Epithelial cell of proximal tubule (primary cell): ENCODE measurements at places on chromosomes 1 and 21. TPM values are rescaled to one million over a fixed set of nuclear protein-coding genes. Genes with fewer than 3 reads are reported as not detected.

DNA sequence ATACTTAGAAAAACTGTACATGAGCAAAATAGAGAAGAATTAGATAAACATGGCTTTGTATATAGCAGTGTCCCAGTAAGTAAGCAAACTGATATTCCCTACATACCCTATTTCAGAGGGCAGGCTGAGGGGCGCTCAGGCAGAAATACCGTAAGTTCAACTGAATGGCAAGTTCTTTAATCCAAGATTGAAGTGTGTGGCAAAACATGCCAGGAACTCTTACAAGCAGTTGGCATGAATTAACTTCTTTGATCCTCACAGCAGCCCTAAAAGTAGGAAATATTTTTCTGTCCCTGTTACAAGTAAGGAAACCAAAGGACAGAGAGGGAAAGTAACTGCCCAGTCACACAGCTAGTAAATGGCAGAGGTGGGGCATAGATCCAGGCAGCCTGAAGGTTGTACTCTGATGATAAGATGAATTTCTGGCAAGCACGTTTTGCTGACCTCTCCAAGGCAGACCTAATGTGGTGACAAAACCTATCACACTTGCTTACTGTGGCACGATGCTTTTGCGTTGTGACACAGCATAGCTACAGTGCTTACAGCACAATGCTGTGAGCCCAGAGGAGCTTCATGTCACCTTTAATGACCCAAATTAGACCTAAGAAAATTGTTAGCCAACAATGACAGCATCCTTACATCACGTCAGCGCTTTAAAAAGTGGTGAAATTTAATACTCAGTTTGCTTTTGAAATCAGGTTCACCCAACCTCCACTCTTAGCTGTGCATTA, 35.0 kb upstream of the THEM4 start:
- no peak for DNase-seq

- DNase-seq, result no peak
Measured at GRCh38 chr1:173491508-173491907, 14.4 kb downstream of the PRDX6 start.

- DNase-seq, result no peak
Measured at GRCh38 chr1:110341146-110341871, 2.1 kb downstream of the RBM15 start.

DNA sequence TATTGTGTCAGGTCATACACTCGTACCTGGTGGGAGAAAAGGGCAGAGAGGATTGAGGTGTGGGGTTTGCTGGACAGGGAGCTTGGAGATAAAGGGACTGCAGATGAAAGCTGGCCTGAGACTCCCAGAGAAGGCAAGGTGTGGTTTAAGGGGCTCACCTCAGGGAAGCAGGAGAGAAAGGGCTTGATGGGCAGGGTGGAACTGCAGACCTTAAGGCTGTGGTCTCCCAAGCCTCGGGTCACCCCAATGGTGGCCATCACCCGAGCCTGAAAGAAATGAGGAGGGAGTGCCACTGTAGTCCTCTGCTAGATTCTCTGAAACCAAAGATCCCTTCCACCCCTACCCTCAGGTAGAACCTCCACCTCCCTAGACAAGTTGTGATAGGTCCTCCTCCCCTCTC, 3.7 kb upstream of the RHOC start:
- no peak for DNase-seq

DNA sequence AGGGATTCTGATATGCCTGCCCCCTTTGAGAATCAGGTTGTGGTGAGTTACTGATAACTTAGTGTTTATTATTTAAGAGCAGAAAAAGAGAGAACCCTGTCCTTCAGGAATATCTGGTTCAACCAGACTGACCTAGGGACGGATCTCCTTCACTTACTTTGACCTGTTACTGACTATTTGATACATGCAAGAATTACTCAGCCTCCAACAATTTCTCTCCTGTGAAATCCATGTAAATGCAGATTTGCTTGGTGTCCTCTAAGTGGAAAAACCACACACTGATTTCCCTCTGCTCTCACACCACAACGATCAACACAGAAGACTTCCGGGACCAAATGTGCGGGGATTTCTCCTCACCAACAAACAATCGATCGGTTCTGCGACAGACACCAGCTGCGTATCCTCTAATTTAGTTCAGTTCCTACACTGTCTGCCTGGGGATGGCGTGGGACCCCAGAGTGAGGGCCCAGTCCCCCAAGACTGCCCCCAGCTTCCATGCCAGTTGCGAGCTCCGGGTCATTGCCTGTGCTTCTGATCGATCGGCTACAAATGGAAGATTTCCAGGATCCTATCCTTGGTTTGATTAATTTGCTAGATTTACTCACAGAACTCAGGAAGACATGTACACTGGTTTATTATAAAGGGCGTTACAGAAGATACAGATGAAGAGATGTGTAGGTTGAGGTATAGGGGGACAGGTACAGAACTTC, 51.7 kb downstream of the BACE2 start:
- no peak for DNase-seq

GRCh38 chr21:26982767-26983166, 15.9 kb upstream of the ADAMTS5 start:
- DNase-seq, result peak; percentile 56

DNA sequence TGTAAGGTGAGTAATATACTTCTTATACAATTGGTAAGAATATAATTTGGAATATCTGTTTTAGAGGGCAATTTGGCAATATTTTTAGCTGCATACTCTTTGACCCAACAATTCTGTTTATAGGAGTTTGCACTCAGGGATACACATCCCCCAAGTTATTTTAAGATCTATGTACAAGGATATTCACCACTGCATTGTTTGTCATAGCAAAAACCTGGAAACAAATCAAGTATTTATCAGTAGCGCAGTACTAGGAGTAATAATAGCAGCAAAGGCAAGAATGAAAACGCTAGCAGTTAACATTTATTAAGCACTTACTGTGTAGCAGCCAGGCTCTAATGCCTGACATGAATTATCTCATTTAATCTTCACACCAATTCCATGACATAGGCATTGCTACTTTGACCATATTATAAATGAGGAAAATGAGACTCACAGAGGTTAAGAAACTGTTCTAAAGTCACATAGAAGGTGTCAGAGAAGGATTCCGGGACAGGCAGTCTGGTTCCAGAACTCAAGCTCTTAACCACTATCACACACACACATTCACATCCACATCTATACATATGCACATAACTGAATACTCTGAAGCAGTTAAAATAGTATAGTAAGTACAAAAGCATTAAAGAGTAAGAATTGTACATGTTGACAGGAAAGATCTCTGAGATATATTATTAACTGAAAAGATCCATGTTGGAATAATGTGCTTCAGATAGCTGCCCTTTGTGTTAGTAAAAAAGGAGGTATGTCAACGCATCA, 30.6 kb downstream of the PHC2 start:
- DNase-seq, result no peak

GRCh38 chr1:3992103-3992556, 92.1 kb upstream of the C1orf174 start:
- no peak for DNase-seq

DNA sequence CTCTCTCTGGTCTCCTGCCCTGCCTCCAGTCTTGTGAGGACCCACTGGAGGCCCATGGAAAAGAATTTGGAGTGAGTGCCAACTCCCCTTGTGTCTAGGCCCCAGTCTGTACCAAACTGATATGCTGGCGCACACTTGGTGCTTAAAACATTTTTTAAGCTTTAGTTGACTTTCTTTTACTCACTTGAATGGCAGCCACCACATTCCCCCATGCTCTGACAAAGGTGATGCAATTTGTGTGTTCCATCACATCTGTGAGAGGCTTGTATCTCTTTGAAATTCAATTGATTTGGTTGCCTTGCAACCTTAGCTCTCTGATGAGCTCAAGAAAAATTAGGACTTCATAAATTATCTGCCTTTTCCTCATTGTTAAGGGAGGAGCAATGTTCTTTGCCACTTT, 30.5 kb upstream of the WDTC1 start:
- DNase-seq, result no peak

DNA sequence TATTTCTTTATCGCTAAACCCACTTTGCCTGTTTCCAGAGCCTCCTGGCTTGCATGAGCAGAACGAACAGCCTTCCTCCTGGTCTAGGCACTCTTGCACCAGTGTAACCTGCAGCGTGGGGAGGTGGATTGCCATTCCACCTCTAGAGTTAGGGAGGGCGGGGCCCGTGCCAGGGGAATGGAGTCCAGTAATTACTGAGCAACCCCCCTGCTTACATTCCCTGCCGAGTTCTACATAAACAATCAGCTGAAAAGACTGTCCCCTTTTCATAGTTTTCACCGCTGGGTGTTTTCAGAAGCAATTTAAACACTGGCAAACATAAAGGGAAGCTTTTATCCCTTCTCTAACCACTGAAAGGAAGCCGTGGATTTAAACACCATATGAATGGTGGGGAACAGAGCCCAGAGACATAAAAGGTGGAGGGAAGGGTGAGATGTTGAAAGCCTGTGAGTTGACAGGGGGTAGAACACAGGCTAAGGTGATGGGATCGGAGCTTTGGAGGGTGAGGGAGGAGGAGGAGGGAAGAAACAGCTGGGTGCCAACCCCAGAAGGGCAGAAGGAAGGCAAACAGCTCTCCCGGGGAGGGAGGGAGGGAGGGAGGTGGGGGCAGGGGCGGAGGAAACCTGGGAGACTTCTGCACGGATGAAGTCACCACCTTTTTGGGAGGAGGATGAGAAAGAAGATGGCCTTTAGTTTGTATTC, 68.0 kb upstream of the WDR26 start:
- no peak for DNase-seq

- no peak for DNase-seq
Measured at GRCh38 chr1:43981135-43981491, 2.1 kb downstream of the B4GALT2 start.

GRCh38 chr21:41703857-41704501, 62.9 kb downstream of the RIPK4 start:
- no peak for DNase-seq

DNA sequence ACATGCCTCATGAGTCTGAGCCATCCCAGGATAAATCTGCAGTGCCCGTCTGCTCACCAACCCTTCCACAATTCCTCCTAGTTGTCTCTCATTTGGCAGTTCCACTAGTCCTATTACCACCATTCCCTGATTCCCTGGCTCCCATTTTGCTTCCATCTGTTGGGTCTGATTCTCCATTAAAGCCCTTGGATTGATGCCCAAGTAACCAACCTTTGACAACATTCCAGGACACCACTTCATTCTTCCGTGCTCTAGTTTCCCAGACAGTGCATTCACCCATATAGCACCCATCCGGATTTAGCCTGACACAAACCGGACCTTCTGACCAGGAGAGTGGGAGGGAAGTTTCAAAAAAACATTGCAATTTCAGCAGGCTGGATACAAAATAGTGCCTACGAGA, 189.4 kb upstream of the PALMD start:
- DNase-seq, result peak; percentile 63

DNA sequence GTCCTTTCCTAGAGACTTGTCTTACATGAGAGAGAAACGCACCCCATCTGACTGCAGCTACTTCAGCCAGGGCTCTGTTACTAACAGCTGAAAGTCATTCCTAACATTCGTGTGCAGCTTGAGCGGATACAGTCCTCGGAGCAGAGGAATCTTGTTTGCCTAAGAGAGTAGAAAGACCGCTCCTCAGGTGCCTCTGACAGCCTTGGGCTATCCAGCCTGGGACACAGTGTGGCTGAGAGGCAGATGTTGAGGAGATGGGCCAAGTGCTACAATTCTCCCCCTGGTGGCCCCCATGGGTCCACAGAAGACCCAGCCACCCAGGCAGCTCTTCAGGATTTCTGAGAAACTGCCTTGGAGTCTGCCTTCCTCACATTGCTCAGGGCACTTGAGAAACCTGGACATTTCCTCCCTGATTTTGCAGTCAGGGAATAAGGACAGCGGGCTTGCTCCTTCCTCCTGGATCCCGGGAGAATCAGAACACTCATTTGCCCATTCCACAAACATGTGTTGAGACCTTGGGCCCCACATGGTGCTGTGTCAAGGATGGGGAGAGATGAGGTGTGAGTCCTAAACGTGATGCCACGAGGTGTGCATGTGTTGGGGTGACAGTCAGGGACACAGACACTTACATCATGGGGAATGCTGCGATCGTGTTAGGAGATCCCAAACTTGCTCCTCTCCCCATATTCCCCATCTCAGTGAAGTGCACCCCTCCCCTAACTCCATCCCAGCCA, 13.1 kb downstream of the TRIM62 start:
- DNase-seq, result no peak

DNA sequence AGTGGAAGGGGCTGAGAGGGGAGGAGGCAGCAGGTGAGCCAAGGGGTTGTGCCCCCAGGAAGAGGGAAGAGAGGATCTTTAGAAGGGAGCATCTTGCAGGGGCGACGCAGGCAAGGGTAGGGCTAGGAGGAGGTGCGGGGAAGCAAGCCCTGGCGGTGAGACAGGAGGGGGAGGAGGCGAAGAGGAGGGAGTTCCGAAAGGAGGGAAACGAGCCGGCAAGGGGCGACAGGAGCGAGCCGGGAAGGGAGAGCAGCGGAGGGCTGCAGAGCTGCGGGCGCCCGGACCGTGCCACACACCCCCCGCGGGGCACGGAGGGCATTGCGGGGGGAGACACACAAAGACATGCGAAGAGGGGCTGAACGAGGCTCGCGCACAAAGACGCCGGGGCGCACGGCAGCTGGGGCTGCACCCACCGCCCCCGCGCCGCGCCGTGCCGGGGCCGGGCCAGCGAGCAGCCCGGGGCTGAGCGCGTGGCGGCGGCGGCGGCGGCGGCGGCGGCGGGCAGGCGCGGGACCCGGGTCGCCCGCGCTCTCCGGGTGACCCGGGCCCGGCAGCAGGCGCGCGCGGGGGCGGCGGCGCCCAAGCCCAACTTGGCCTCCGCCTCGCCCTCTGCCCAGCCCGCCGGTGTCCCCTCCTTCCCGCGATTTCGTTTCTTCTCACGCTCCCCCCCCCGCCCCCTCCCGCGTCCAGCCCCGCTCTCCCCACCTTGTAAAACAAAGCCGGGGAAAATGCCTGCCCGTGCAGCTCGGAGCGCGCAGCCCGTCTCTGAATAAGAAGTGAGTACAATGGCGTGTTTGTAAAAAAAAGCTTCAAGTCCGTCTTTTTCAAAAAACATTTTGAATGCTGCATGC, at the start of gene KCNK2:
Gene KCNK2 (plus strand): TSS at position 206 of the 851 bp plus-strand sequence. CDS start 649 bp downstream, outside the sequence.
- DNase-seq, result no peak

Gene HMCN1
- total RNA-seq, result 0.07 and 1.6 TPM in 2 replicates

Gene AIM2
- 0.29 TPM in 1 of 2 replicates, not detected in the other for total RNA-seq

Gene IFNAR1
- 8.6 and 8.8 TPM in 2 replicates for total RNA-seq

Gene USH2A
- not detected in 2 replicates for total RNA-seq

Gene SFN
- 213 and 239 TPM in 2 replicates for total RNA-seq

Gene PM20D1
- total RNA-seq, result not detected in 2 replicates

Gene EXO1
- 13.4 and 30.2 TPM in 2 replicates for total RNA-seq

Gene ANKRD65
- total RNA-seq, result 2.7 and 4.0 TPM in 2 replicates

Gene CHAF1B
- total RNA-seq, result 8.5 and 21.8 TPM in 2 replicates

Gene TNFSF4
- total RNA-seq, result 0.29 and 0.35 TPM in 2 replicates

Gene NBPF12
- total RNA-seq, result 3.2 and 4.2 TPM in 2 replicates

Gene MYCL
- total RNA-seq, result 1.2 and 2.6 TPM in 2 replicates
